Activated T-cell treated with anti-CD3 and anti-CD28 coated beads, Interleukin-2, amount 50 U/mL, for 4 hours (primary cell): ENCODE measurements at places on chromosomes 13 and 19.

- DNase-seq: no peak
Observed at GRCh38 chr13:94254737-94255136, 224.7 kb downstream of the DCT start.

GRCh38 chr13:110572778-110573118 is 11.2 kb upstream of the RAB20 start:
- no peak for DNase-seq

DNA sequence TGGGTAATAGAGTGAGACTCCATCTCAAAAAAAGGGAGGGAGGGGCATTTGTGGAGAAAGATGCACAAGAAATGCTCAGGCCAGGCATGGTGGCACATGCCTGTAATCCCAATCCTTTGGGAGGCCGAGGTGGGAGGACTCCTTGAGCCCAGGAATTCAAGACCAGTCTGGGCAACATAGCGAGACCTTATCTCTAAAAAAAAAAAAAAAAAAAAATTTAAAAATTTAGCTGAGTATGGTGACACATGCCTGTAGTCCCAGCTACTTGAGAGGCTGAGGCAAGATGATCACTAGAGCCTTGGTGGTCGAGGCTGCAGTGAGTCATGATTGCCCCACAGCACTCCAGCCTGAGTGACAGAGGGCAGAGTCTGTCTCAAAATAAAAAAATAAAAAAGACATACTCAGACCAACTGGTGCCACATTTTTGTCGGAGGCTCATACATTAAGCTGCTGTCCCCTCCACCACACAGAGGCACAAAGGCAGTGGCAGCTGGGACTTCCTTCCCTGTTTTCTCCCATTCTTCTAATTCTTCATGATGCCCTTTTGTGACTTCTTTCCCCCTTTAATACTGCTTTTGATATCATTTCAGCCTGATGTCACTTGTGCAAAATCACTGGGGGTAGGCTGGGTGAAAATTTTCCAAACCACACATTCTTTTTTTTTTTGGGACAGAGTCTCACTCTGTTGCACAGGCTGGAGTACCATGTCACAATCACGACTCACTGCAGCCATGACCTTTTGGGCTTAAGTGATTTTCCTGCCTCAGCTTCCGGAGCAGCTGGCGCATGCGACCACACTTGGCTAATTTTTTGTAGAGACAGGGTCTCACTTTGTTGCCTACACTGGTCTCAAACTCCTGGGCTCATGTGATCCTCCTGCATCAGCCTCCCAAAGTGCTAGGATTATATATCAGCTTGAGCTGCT is 26.8 kb upstream of the CXCL17 start:
- DNase-seq: no peak

GRCh38 chr13:29664591-29664990 is 69.1 kb upstream of the SLC7A1 start:
- DNase-seq: no peak

DNA sequence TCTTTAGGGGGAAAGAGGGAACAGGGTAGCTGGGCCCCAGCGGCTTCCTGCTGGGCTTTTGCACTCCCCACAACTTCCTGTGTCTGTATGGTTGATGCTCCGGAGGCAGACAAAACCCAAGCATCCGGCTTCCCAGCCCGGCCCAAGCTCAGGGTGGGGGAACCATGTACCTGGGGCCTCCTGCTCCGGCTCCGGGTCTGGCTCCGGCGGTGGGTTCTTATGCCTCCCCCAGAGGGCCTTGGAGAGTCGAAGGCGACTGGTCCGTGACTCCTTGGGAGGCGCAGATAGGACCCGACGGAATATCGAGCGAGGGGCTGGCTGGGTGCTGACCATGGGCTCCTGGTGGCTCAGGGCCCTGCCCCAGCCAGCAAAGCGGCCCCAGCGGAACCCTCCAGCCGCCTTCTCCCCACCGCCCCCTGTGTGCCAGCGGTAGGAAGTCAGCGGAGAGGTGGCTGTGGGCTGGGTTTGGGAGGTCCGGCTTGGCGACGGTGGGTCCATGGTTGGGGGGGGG is 428 bp downstream of the RASAL3 start:
- DNase-seq: peak; percentile 71

DNA sequence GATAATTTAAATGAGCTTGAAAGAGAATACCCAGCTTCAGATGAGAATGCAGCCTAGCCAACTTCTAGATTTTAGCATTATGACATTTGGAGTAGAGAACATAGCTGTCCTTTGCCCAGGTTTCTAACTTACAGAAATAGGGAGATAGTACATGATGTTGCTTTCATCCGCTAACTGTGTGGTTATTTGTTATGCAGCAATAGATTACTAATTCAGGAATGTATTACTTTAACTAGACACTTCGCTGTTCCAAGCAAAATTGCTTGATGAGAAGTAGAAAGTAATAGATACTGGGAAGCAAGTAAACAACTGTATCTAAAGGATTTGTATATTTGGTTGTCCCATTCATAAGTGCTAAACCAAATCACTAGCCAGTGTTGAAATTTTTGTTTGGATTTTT is 790.9 kb upstream of the PRR20A start:
- DNase-seq: no peak

DNA sequence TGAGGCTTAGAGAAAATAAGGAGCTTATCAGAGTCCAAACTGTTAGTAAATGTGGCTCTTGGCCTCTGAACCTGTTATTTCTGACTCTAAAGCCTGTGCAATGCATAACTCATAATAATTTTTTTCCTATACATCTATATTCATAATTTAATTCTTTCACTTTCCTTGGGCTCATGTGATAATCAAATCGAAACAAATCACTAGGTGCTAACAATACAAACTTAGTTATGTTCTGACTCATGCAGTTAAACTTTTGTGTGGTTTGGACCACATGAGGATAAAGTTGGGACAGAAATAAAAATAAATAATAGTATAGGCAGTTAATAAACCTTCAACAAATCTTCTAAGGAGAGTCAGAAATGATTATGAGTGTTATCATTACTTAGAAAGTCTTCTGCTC is 1629.0 kb downstream of the OLFM4 start:
- DNase-seq: no peak

DNA sequence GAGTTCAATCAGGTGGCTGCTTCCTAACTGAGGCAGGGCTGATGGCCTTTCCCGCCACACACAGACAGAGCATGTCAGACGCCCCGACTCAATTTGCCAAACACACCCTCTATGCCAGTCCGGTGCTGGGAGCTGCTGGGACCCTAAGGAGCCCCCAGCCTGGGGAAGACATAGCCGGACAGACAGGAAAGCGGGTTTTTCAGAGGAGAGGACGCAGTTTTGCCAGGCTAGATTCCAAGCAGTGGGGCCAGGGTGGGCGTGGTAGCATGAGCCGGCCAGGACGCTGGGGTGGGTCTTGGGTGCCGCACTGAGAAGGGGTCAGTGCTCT is 19.8 kb downstream of the MAST3 start:
- DNase-seq: no peak

- DNase-seq: no peak
Observed at GRCh38 chr19:35223862-35224505, 4.6 kb downstream of the FAM187B start.

DNA sequence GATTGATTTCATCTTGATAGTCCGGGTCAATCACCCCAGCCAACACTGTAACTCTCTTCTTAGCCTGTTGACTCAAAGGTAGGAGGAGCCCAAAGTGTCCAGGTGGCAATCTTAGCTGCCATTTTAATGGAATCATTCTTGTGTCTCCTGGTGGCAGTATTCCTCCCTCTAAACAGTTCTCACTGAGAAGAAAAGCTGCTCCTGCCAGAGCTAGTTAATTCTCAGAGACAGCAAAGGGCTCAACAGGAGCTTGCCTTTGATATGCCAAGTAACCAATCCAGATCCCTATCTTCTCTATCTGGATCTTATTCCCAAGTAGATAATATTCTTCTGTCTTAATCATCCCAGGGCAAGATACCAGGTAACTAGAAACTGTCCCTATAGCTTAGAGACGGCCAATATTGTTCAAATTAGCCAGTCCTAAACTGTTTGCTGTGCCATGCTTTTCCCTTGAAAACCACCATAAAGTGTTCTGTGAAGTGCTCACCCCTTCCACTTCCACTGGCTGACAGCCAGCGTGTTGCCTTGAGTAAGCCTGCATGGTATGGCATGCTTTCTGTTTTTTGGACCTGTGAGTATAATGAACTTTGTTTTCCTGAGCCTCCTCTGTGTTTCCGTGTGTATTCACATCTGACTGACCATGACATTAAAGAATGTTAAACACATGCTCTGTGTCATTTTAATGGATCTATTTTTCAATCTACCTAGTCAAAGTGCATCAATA is 463.7 kb upstream of the SLITRK5 start:
- DNase-seq: no peak

DNA sequence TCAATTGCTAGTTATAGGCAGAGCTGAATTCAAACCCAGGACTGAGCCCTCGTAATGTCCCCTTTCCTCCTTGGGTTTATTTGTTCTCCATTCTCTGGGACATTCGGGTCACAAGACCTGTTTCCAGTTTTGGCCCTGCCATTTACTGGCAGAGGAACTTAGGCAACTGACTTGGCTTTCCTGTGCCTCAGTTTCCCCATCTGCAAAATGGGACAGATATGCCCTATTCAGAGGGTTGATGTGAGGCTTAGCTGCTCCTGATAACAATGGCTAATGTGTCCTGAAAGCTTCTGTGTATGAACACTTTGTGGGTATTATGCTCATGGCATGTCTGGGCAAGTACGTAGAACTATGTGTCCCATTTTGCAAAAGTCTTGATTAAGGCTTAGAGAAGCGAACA is 996 bp downstream of the ZNF524 start:
- no peak for DNase-seq

GRCh38 chr13:31940076-31940475 is 91.5 kb upstream of the FRY start:
- DNase-seq: no peak

DNA sequence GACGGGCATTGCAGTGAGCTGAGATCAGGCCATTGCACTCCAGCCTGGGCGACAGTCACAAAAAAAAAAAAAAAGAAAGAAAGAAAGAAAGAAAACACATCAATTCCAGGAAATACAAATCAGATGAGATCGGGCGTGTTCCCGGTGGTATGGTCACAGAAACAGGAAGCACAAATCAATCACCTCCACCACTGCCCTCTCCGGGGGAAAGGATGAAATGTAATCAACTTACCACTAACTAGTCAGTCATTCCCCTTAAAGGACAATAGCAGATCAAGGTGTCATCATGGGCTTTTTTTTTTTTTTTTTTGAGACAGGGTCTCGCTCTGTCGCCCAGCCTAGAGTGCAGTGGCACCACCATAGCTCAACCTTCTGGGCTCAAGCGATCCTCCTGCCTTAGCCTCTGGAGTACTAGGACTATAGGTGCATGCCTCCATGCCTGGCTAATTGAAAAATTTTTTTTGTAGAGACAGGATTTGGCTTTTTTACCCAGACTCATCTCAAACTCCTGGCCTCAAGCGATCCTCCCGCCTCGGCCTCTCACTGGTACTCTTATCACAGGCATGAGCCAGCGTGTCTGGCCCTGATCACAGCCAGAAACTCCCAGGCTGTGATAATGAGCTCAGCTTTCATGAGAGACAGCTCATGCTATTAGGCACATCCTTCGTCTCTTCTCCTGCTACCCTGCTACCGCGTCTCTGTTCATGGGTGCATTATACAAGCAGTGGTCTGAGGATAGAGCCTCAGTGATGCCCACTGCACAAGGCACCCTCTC is 6.8 kb upstream of the DPRX start:
- no peak for DNase-seq

- DNase-seq: no peak
Observed at GRCh38 chr13:61255040-61255796, 160.4 kb downstream of the PCDH20 start.

DNA sequence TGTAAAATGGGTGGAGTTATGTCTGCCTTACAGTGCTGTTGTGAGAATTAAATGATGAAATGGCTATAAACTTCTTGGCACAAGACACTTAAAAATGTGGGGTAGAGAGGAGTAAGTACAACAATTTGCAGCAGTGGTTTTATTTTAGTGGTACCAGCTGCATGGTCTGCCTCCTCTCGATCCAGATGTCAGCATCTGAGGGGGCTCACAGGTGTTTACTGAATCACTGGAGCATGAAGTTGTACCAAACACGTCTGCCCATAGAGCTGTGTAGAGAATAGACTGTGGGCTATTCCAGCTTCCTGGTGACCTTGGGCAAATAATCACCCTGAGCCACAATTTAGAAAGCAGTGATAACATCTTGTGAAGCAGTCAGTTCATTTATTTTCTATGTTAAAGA is 11.1 kb downstream of the SLC10A2 start:
- no peak for DNase-seq

- no peak for DNase-seq
Observed at GRCh38 chr19:1468821-1469254, 10.2 kb downstream of the C19orf25 start.

DNA sequence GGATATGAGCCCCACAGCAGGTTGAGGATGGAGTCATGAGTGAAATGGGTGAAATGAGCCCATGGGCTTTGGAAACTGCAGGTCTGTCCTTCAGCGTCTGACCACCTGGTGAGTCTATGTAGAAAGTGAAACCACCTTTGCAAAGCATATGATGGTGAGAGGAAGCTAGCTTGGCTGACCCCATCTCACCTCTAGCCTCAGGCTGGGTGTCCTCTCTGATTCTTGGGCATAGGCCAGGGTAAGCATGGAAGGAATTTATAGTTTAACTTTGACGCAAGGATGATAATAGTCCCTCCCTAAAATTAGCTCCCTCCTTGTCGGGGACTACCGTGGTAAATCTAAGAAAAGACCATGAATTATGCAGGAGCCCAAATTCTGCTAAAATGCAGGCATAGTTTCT is 16.8 kb upstream of the PSG9 start:
- DNase-seq: no peak

DNA sequence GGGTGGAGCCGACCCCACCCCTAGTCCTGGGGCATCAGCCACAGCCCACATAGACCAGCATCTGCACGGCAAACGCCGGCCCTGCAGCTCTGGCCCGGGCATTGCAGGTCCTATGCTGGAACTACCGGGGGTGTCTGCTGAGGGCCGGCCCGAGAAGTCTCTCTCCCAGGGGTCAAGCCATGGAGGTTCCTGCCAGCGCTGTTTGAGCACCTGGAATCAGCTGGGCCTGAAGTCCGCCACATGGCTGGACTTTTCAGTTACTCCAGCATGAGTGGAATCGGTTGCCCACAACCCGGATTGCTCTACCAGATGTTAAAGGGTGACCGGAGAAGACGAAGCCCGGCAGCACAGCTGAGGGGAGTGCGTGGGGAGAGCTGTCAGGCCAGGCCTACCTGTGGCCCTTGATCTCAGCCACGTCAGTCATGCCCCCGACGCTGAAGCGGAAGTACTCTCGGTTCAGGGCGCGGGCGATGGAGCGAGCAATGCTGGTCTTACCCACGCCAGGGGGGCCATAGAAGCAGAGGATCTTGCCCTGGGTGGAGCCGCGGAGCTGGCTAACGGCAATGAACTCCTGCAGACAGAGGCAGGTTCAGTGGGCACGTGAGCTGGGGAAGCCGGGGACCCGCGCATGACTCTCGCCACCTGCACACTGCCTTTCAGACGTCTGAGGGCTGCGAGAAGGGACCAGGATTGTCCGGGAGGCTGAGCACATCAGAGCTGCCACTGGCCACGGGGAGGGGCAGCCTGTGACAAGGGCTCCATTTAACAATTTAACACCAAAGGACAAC is 8.7 kb downstream of the RPL36 start:
- no peak for DNase-seq

DNA sequence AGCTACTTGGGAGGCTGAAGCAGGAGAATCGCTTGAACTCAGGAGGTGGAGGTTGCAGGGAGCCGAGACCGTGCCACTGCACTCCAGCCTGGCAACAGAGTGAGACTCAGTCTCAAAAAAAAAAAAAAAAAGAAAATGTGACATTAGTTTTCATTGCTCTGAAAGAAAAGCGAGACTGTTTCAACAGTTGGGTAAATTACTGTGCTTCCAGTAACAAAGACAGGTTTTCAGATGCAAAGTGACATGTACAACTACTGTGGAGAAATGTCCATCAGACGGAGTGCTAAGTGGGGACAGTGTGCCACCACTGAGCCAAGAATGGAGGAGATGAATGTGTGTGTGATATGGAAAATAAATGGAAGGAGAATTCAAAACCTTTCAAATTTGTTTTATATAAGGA is 24.2 kb upstream of the SLC15A1 start:
- no peak for DNase-seq
